ENCODE measurements at places on chromosomes 7 and 10. TPM values are rescaled to one million over a fixed set of nuclear protein-coding genes. Genes with fewer than 3 reads are reported as not detected.

Gene ZNF680
- 16.3 TPM for total RNA-seq

Gene SFR1
- total RNA-seq: 14.4 TPM

Gene SPDYE16
- not detected for total RNA-seq

Gene SSBP1
- total RNA-seq: 222 TPM

Gene FAM25A
- total RNA-seq: not detected

Gene PALS2
- 57.2 TPM for total RNA-seq

Gene TFR2
- 0.77 TPM for total RNA-seq

Gene TAS2R41
- total RNA-seq: not detected

Gene SLC25A28
- total RNA-seq: 4.6 TPM

Gene WNT16
- total RNA-seq: 0.38 TPM

Gene FLNC
- total RNA-seq: 417 TPM

Gene LRGUK
- total RNA-seq: 0.28 TPM

Gene EN2
- total RNA-seq: not detected

Gene LDB3
- total RNA-seq: not detected

Gene MCM10
- total RNA-seq: 1.4 TPM

Gene FKBP14
- total RNA-seq: 41.8 TPM

Gene DYDC1
- total RNA-seq: not detected

Gene CTAGE8
- 0.19 TPM for total RNA-seq

Gene LIPF
- not detected for total RNA-seq

Gene DLX5
- not detected for total RNA-seq

Gene PRKG1
- 17.8 TPM for total RNA-seq

Gene PDE6C
- total RNA-seq: not detected

Gene MACC1
- 1.1 TPM for total RNA-seq
